ENCODE measurements at places on chromosomes 7 and 10.

DNA sequence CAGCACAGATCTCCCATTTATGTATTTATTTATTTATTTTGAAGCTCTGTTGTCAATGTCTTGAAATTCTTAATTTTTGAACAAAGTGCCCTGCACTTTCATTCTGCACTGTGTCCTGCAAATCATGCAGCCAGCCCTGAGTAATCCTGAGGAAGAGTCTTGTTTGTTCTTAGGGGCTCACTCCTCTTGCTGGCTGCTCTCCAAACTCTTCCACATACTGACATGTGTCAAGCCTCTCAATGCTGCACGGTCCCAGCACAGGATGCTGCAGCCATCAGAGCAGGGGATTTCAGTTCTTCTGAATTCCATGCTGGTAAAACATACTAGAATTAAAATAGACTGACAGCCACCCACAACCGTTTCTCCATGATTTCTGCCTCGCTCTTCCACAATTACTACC lies 207.2 kb downstream of the PARD3 start:
- no peak for DNase-seq

DNA sequence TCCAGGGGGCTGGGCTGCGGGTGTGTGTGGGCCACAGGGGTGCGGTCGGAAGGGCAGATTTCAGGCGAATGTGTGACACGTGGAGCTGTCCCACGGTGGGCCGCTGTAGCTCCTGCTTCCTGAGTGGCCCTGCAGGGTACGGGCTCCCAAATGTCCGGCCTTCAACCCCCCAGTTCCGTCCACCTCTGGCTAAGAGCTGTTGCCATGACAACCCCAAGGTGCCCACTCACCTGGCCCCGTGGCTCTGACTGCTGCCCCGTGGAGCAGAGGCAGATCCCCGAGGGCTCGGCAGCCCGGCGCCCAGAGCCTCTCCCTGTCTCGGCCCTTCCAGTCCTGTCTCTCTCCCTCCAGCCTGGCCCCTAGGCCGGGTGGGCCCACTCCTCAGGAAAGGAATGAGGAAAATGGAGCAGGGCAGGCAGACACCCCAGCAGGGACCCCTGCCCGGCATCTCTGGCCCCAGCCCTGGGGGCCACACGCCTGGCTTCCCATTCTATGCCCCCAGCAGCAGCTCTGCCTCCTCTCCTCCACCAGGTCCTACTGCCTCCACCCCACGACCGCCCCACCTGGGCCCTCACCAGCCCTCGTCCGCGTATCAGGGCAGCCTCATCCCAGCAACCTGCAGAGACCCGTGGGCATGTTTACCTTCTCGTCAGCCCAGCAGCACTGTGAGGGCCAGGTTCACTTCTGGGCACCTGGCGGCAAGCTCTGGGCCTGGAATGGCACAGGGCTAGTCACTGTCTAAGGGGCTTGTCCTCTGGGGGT lies 215.6 kb downstream of the ELFN1 start:
- DNase-seq, result no peak

DNA sequence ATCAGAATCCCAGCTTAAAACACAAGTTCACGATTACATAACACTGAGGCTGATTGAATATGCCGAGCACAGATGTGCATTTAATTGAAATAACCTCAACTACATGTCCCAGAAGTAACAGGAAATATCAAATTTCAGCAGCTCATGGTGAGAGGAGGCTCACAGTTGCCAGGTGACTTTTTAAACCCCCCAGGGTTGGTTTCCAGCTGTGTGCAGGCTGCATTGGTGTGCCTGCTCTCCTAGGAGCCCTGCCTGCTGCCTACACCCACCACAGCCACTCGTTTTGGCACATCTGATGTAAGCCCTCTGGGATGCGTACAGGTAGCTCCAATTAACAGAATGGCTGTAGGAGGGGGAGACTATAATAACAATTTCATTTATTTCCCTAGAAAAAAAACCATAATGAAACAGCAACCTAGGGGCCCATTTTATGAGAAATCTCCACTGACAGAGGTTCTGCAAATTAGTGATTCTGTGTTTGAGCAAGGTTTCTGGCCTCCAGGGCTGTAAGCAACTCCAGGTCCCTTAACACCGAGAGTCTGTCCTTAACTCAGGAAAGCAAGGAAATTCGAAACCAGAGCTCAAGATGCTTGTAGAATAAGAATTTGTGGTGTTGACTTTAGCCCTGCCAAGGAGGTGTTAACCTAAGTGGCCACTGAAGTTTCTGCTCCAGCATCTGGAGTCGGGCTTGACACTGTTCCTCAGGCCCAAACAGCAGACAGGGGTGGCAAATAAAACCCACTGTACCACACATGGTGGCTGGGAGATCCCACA lies 161.9 kb downstream of the BMPER start:
- DNase-seq, result no peak

GRCh38 chr10:21628023-21628422 lies 94.0 kb downstream of the MLLT10 start:
- no peak for DNase-seq

- no peak for DNase-seq
Measured at GRCh38 chr10:131277969-131278368, 33.6 kb downstream of the TCERG1L start.

GRCh38 chr10:78489034-78489433 lies 455.4 kb downstream of the RPS24 start:
- no peak for DNase-seq

- no peak for DNase-seq
Measured at GRCh38 chr7:139548302-139549028, 25.0 kb downstream of the CLEC2L start.

GRCh38 chr10:11673346-11674280 lies 62.2 kb upstream of the USP6NL start:
- no peak for DNase-seq

- DNase-seq, result no peak
Measured at GRCh38 chr10:7412928-7413282, 2.1 kb upstream of the SFMBT2 start.

GRCh38 chr7:78218876-78219275 lies 420.3 kb downstream of the PHTF2 start:
- DNase-seq, result no peak

DNA sequence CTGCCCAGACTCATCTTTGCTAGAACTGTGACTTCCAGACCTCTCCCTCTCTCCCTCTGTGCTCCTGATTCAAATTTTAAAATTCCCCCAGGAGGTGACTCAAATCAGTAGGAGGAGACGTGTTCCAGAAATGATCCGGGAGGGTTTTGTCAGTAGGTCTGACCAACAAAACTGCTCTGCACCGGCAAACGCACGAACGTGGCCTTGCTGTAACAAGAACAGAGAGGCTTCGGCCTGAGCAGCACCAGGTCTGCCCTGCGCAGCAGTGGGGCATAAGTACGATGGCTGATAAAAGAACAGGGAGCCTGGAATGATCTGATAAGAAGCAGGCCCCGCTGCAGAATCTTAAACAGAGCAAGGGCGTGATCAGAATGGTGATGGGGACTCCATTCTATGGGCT lies 152.7 kb upstream of the AUTS2 start:
- no peak for DNase-seq

DNA sequence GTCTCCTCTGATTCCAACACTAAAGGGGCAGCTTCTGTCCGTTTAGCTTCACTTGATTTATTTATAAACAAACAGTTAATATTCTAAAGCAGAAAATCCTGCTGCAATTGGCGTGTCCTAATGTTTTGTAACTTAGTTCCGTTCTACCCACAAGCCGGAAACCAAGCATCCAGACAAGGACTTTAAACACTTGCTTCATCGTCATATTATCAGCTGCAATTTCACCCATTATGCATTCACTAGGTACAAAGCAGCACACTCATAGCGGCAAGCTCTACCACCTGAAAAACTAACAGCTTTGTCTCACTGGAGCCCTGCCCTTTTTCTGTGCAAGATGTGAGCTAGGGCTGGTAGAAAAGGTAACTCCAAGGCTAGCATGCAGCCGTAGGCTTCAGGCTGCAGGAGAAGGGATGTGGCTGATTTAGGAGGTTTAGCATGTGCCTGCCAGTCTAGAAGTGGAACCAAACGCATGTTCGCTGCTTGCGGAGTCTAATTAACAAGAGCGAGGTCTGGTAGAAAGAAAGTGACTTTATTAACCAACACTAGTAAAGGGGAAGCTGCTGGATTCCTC lies 43.7 kb upstream of the BPGM start:
- no peak for DNase-seq

- no peak for DNase-seq
Measured at GRCh38 chr10:84511106-84511505, 182.7 kb downstream of the CCSER2 start.

DNA sequence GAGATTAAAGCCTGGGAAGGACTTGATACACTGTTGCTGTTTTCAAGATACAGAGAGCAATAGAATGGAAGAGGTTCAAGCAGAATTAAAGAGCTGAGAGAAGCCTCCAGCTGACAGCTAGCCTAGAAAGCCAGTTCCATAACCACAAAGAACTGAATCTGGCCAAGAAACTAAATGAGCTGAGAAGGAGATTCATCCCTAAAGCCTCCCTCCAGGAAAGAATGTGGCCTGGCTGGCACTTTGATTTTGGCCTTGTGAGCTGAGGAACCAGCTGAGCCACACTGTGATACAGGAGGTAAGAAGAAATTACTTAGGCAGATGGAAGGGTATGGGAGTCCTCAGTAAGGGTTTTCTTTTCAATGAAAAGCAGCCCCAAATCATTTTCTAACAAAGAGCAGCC lies 324.1 kb downstream of the PHF14 start:
- DNase-seq, result no peak

DNA sequence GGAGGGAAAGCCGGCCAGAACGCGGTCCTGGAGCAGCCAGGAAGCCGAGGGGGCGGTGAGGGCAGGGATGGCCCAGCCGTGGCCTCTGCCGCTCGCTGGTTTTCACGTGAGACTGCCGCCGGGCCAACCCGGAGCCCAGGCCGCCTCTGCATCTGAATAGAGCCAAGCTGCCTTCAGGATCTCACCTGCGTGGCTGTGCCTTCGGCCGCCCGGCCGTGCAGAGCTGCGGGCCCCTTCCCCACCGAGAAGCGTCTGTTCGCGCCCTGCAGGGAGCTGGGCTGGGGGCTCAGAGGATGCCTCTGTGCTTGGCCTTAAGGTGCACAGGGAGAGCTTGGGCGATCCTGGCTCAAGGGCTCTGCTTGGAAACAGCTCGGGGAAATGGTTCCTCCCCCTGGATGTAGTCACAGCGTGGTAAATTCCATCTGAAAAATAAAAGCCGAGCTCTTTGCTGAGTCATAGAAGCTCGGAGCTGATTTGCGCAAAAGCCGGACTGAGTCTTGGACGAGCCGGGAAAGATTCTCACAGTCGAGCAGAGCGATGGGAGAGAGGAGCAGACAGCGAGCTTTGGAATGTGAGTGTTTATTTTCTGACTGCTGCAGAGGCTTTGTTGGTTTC lies at the start of gene JAKMIP3:
Gene JAKMIP3 (plus strand): TSS at position 456 of the 615 bp plus-strand sequence. CDS start 38,863 bp downstream, outside the sequence.
- DNase-seq, result no peak

DNA sequence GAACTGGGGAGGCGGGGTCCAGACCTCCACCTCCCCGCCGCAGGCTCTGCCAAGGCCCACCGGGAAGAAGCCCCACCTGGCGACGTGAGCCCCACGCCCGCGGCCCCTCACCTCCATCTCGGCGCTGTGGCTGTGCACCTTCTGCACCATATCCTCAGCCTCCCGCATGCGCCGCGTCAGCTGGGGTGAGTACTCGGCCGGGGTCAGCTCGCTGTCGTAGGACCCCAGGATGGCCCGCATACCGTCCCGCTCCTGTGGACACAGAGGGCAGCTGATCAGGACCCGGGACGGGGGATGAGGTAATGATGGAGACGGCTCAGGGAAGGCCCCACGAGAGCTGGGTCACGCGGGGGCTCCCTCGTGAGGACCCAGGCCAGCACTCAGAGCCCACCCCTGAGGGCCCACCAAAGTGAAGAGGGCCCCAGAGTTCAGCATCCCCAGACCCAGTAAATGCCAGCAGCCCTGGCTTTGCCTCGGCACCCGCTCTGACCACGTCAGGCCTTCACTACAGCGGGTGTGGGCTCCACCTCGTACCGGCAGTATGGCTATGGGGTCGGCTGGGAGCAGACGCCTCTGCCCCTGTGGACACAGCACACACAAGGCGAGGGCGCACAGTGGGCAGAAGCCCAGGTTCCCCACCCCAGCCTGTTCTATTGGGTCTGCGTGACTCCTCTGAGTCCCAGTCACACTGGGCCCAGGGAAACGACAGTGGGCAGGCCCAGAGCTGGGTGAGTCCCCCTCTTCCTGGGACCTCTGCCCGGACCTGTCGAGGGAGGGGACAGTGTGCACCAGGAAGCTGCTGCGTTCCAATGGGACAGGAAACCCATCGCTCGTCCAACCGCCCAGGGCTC lies 218.1 kb downstream of the MAD1L1 start:
- DNase-seq, result no peak

DNA sequence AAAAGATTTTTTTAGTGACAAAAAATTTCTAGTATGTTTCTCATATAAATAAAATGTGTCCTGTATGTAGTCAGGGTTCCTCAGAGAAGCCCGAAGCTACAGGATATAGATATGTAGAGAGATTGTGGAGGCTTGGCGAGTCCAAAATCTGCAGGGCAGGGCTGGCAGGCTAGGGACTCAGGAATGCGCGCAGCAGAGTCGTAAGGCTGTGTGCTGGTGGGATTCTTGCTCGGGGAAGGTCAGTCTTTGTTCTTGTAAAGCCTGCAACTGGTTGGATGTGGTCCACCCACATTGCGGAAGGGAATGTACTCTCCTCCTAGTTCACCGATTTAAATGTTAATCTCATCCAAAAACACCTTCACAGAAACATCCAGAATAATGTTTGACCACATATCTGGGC lies 30.6 kb downstream of the LHPP start:
- DNase-seq, result no peak

DNA sequence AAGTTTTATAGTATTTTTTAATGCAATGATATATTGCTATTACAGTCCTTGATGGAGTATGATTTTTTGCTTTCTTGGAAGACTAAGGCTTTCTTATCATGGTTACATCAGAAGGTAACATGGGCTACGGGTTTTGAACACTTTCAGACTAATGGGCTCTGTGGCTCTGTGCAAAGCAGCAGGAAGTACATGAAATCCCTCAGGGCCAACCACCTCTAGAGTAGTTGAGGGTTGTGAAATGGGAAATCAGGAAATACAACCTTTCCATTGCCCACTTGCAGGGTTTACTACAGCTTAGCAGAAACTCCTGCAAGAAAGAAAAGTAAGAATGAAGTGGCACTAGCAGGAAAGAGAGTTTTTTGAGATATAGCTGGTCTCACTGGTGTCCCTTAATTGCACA lies 853.5 kb downstream of the KCNMA1 start:
- DNase-seq, result no peak

- no peak for DNase-seq
Measured at GRCh38 chr7:128796327-128796726, 4.6 kb downstream of the CCDC136 start.

DNA sequence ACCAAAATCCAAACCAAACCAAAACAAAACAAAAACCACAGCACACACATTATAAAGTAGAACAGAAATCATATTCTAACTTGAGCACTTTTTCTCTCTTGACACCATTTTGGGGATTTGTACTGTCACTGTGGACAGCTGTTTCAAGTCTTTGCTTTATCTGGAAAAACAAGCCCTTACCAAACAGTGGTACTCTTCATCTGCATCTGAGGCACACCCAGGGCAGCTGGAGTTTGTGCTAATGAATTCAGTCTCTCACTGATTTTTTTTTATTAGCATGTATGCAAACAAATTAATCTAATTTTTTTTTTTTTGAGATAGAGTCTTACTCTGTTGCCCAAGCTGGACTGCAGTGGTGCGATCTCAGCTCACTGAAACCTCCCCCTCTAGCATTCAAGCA lies 171.4 kb downstream of the RAPGEF5 start:
- no peak for DNase-seq

Measured in GM18507 (cell line).